Suppressor macrophage treated with lipopolysaccharide for 4 hours (primary cell): ENCODE measurements at places on chromosomes 7 and 10.

DNA sequence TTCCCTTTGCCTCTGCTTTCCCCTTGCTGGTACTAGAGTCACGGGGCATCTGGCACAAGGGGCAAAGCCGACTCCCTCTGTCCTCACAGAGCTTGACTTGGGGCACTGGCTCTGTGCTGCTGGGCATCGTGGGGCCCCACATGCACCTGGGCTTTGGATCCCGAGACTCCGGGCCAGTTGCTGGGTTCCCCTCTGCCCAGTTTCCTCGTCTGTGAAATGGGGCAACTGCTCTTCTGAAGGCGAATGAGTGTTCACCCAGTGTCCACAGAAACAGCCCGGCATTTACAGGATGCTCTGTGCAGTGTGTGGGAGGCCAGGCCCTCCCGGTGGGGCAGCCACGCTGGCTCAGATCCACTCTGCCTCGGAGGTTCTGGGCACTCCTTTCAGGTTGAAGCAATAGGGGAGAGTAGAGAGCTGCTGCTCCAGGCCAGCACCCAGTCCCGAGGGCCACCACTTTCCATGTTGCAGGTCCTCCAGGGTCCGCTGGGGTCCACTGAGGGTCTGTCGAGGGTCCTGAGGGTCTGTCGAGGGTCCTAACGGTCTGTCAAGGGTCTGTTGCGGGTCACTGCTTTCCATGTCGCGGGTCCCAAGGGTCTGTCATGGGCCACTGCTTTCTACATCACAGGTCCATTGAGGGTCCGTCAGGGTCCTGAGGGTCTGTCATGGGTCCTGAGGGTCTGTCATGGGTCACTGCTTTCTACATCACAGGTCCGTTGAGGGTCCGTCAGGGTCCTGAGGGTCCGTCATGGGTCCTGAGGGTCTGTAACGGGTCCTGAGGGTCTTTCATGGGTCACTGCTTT, 103.6 kb downstream of the VIPR2 start:
- no peak for DNase-seq

- DNase-seq = peak; percentile 8
Observed at GRCh38 chr10:125521721-125522680, 161.0 kb downstream of the TEX36 start.

DNA sequence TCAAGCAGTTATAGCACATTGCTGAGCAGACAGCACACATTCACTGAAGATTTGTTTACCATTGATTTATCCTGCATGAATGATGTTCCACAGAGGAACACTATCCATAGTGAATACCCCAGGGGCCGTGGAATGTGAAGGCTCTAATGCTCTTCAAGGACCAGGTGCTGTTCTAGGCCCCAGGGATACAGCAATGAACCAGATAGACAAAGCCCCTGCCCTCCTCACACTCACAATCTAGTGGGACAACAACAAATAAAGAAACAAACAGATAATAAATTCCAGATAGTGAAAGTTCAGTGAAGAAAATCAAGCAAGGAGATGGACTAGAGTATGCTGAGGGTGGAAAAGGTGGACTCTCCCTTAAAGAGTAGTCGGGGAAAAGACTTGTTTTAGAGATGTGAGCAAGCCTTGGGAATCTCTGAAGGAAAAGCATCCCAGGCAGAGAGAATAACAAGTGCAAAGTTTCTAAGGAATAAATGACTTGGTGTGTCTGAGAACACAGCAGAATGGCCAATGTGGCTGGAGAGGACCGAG, 117.7 kb downstream of the CCDC71L start:
- DNase-seq = no peak

- DNase-seq = peak; percentile 87
Observed at GRCh38 chr7:20474249-20474648, 141.2 kb upstream of the ABCB5 start.

- DNase-seq = no peak
Observed at GRCh38 chr7:33590916-33591315, 314.4 kb upstream of the BMPER start.

- no peak for DNase-seq
Observed at GRCh38 chr10:68224810-68225209, 7.1 kb downstream of the ATOH7 start.

- DNase-seq = no peak
Observed at GRCh38 chr10:90125456-90126255, 424.3 kb downstream of the KIF20B start.

DNA sequence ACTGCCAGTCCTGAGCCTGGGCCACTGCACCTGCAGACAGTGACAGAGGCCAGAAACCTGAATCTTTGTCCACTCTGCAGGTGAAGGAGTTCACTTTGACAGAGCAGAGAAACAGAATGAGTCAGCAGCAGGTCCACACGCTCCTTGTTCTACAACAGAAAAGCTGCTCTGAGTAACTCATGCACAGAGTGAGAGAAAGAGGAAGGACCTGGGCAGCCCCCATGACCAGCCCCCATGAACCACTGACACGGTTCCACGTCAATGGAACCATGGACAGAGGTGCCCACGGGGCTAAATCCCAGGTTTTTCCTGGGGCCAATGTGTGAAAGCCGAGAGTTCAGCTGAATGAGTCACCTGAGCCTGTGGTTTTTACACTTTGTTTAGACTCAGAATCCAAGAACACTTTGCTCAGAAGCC, 40.8 kb upstream of the CTBP2 start:
- DNase-seq = peak; percentile 3

DNA sequence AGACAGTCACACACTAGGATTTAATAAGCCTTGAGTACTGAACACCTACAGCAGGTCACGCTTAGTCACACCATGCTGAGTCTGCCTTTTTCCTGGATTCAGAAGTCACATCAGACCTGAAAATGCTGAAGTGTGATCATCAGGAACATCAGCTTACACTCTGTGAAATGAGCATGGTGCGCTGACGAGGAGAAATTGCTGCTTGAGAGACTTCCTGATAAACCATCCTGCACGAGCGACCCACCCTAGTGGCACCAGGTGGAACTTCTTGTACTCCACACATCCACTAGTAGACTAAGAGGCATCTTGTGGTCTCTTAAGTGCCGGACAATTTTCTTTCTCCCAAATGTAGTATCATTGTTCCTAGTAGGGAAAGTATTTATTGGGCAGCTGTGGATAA, 51.8 kb upstream of the MRLN start:
- no peak for DNase-seq

DNA sequence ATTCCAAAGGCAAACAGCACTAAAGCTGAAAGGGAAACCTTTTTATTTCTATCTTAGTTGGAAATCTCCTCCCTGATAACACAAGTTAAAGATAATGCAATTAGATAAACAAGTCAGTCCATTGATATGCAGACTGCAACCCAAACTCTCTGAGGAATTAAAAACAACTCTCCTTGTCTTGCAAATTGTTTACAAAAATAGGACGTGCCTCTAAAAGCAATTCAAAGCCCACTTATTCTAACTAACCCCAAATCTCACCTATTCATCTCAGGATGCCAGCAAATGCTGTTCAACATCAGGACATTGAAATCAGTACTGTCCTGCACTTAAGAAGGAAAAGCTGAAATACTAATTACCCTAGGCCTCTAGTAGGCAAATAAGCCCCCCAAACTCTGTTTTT, 12.8 kb downstream of the SHTN1 start:
- no peak for DNase-seq

DNA sequence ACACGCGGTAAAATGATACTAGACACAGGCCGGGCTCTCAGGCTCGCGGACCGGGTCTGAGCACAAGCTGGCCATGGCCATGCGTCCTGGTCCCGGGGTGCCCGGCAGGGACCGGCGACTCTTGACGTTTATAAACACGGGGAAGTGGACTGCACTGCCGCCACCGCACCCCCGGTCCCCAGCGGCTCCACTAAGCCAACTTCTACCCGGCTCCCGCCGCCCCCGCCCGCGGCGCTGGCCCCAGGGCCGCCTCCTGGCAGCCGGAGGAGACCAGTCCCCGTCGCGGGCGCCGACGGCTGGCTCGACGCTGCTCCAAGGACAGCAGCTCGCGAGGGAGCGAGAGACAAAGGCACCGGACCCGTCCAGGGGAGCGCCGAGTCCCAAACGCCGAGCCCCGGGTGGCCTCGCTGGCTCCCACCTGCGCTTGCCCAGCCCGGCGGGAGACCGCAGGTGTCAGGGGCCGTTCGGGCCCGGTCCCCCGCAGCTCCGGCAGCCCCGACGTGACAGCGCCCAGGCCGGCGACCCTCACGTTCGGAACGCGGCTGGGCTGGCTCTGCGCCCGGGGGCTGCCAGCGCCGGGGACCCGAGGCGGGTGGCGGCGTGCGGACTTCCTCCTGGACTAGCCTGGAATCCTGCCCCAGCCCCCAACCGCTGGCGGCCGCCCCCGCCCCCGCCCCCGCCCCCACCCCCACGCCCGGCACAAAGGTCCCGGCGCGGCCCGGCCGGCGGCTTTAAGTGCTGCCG, 517 bp downstream of the ITGB1 start:
- DNase-seq = peak; percentile 67

GRCh38 chr10:16816171-16816570, 1.1 kb downstream of the RSU1 start:
- peak; percentile 79 for DNase-seq

DNA sequence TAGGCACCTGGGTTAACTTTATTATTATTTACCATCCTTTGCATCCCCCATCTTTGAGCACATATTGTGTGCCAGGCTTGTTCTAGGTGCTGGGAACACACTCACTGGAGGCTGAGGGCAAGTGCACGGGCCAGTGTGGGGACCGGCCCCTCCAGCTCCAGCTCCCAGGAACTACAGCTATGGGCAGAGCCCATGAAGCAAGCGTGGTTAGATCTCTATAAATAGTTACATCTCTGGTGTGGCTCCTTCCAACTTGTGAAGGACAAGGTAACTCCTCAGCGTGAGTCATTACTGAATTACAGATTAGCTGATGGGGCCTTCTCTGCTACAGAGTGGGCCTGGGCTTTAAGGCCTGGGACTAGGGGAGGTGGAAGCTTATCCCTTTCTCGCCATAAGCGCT, 583.5 kb downstream of the SDK1 start:
- DNase-seq = no peak

DNA sequence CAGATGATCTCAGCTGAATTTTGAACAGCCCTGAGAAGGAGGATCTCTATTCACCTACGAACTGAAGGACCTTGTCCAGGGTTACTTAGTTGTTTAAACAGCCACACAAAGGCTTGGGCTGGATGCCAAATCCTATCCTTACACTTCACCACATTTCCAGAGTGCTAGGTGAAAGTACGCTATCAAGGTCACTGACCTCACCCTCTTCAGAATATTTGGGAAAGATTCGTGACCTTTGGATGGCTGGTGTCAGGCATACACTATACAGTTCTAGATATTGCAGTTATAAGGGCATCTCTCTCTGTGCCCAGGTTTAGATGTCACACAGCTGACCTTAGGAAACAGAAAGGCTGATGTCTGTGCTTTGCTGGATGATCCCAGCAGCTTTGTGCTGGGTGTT, 61.2 kb upstream of the ABLIM1 start:
- DNase-seq = no peak

DNA sequence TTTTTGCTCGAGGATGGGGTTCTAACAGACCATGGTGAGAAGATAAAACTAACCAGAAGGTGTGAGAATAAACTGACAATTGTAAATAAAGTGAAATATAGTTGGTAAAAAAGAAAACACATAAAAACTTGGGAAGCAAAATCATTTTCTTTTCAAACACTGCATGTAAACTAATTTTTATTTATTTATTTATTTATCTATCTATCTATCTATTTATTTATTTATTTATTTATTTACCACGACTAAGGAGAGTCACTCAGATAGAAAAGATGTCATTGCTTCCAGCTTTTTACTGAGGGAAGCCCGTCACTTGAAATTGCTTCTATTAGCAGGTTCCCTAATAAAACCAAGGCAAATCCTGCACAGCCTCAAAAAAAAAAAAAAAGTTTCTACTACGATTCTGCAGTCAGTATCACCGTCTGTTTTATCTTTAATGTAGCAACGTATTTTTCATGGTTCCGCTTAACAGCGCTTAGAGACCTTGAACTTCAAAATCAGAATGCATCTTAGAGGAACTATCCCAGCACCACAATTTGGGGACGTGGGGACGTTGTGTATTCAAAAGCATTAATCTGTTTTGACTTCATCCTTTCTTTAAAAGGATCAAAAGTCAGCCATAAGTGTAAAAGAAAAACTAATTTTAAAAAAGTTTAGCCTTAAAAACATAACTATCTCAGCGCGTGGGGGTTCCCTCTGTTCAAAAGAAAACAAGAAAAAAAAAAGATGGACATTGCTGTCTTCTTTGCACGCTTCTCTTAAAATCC, 33.3 kb upstream of the EBLN1 start:
- DNase-seq = peak; percentile 55

DNA sequence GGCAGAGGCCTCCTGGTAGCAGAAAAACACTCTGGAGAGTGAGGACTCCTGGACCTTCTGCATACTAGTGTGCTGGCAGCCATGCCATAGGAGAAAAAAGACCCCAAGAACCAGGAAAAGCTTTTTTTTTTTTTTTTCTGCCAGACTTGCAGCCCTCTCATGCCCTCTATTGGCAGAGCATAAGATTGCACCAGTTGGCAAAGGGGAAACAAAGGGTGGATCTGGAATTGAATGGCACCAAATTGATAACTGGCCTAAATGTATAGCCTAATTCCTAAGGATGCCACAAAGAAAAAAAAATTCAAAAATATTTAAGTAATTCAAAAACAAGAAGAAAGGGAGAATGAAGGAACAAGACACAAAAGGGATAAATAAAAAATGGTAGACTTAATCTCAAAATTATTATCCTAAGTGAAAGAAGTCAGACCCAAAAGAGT, 112.5 kb upstream of the GHITM start:
- DNase-seq = peak; percentile 32

DNA sequence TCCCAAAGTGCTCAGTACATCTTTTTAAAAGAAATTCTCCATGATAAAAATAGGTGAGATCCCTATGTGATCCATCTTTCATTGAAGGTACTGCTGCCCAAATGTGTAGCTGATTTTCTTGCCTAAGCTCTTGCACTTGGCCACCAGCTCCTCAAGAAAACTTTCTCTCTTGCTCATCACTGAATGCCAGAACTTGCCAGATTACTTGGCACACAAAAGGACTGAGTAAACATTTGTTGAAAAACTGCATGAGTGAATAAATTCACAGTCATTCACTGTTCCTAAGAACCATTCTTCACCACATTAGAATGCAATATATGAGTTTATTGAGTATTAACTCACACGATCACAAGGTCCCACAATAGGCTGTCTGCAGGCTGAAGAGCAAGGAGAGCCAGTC, 99.9 kb downstream of the TRIL start:
- no peak for DNase-seq

DNA sequence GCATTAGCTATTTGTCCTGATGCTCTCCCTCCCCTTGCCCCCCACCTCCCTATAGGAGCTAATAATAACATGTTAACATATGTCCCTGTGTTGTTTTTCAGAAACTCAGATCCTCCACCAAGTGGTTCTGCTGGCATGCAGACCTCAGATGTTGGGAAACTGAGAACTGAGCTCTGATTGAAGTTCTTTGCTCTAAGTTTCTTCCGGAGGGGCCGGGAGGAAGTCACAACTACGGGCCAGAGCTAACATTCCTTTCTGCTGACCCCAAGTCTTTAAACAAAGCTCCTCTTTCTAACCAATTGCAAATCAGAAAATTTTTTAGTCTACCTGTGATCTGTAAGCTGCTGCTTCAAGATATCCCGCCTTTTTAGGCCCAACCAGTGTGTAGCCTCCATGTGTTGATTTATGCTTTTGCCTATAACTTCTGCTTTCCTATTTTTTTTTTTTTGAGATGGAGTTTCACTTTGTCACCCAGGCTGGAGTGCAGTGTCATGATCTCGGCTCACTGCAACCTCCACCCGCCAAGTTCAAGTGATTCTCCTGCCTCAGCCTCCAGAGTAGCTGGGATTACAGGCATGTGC, 66.6 kb downstream of the LYZL1 start:
- peak; percentile 3 for DNase-seq

GRCh38 chr7:12119620-12120303, 91.3 kb upstream of the TMEM106B start:
- no peak for DNase-seq
